ENCODE measurements at places on chromosomes 6 and 20.

DNA sequence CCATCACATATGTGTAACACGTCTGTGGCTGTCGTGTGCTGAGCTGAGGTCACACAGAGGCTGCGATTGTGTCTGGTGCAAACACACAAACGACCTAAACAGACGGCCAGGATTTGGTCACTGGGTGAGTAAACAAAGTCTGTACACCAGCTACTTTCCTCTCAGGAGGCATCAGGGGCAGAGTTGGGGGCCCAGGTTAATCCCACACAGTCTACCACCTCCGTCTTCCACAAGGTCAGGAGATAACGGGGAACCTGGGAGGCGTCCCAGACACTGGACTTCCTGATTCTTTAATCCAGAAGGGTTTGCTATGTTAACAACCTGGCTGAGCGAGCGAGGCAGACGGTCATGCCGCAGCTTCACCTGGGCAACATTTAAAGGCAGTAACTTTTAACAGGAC is 1.5 kb downstream of the DACT2 start:
- no peak for DNase-seq

- no peak for DNase-seq
Measured at GRCh38 chr20:35648836-35649235, 15.9 kb downstream of the CPNE1 start.

GRCh38 chr6:42228305-42228704 is 10.6 kb upstream of the MRPS10 start:
- DNase-seq: no peak

DNA sequence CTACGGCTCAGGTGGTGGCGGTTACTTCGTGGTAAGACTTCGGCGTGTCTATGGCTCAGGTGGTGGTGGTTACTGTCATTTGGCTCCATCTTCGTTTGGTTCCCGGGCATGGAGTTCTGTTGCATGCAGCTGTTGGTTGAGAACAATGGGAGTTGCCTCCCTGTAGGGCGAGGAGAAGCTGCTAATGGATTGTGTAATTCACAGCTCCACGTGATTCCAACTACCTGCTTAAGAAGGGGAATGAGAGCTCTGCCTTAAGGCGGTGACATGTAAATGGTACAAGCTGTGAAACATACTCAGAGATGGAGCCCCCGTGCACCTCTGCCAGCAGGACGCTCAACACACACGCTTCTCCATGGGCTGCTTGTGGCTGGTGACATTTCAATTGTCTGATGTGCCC is 12.4 kb upstream of the DACT2 start:
- no peak for DNase-seq

- no peak for DNase-seq
Measured at GRCh38 chr6:168124158-168124557, 45.1 kb upstream of the FRMD1 start.

- no peak for DNase-seq
Measured at GRCh38 chr6:155694419-155694790, 238.8 kb upstream of the NOX3 start.

DNA sequence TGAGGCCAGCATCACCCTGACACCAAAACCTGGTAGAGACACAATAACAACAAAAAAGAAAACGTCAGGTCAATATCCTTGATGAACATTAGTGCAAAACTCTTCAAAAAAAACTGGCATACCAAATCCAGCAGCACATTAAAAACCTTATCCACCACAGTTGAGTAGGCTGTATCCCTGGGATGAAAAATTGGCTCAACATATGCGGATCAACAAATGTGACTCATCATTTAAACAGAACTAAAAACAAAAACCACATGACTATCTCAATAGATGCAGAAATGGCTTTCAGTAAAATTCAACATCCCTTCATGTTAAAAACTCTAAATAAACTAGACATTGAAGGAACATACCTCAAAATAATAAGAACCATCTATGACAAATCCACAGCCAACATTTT is 59.6 kb upstream of the PHIP start:
- DNase-seq: no peak

DNA sequence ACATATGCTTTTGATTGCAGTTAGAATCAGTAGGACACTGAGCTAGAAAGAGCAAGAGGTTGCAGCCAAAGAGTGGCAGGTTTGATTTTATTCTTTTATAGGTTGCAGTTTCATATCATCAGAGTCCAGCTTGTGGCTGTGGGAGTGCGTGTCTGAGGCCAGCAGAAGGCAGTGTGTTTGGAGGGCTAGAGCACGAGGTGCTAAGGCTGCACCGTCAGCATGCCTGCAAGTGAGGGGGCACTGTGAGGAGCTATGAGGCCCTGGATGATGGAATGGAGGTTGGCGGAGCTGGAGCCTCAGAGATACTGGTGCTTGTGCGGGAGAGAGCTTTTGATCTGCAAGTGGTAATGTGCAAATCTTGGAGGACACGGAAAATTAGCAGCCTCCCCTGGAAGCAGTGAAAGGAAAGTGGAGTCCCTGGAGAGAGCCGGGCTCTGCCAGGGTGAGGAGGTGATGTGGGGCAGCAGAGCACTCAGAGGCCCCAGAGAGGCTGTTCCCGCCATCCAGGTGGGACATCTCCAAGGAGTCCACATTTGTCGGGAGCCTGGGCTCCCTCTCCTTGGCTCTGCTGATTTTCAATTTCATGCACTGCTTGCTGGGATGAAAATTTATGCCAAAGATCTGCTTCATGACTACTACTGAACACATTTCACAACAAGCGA is 43.6 kb downstream of the PXDC1 start:
- no peak for DNase-seq

DNA sequence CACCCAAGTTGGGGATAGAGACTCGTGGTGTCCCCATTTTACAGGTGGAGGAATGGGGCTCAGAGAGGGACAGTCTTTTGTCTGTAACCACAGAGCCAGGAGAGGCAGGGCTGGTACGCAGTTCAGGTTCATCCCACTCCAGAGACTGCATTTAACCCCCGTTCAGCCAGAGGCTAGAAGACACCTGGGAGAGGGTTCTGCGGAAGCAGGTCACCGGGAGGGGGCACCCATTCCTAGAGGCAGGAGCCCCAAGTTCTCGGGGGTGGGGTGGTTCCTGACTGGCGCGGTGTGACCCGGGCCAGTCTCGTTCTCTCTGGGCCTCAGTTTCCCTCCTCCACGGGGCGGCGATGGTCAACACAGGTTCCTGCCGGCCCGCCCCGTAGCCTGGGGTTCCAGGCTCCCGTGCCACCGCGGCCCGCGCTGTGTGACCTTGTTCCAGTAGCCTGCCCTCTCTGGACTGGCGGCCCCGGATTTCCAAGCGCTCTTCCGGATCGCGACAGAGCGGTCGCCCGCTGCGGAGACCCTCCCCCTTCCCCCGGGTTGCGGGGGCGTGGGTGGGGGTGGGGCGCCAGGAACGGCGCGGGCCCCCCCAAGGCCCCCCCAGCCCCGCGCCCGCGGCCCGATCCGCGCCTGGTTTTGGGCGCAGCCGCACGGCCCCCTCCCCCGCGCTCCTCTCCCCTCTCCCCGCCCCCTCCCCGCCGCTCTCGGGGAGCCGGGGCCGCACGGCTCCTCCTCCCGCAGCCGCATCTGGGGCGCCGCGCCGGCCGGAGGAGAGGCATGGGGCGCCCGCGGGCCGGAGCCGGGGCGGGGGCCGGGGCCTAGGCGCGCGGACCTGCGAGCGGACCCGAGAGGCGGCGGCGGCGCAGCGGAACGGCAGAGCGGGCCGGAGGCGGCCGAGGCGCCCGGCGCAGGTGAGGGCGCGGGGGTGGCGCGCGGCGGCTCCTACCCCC is at the start of gene DLGAP4:
TSS of gene DLGAP4 (plus strand) at position 738 of the 950 bp plus-strand sequence. CDS start 125,379 bp downstream, outside the sequence.
- DNase-seq: no peak

- DNase-seq: peak; percentile 42
Measured at GRCh38 chr6:114096561-114097172, 125.7 kb upstream of the HDAC2 start.

- DNase-seq: no peak
Measured at GRCh38 chr6:63530182-63530581, 42.1 kb upstream of the LOC128125822 start.

- no peak for DNase-seq
Measured at GRCh38 chr20:62764156-62764935, 31.9 kb upstream of the MRGBP start.

DNA sequence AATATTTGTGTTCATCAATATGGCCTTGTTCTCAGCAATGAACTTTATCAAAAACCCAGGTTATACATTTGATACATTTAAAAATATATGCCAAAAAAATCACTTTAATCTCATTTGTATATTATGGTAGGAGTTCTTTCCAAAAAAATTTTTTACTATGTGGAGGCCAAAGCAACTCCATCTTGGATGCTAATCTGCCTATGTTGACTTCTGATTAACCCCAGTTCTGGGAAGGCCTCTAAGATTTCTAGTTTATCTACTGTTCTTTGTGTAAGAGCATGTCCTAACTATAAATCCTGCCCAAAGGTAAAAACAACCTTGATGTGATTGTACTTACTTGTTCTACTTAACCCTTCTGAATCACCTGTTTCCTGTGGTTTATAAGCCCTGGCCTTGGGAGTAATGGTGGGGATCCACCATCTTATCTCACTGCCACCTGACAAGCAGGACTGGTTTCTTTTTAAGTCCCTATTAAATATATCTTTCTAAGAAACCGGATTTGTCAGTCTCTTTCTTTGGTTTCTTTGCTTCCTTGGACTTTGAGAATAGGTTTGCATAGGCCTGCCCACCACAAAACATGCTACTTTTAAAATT is 46.7 kb downstream of the RNGTT start:
- DNase-seq: no peak

DNA sequence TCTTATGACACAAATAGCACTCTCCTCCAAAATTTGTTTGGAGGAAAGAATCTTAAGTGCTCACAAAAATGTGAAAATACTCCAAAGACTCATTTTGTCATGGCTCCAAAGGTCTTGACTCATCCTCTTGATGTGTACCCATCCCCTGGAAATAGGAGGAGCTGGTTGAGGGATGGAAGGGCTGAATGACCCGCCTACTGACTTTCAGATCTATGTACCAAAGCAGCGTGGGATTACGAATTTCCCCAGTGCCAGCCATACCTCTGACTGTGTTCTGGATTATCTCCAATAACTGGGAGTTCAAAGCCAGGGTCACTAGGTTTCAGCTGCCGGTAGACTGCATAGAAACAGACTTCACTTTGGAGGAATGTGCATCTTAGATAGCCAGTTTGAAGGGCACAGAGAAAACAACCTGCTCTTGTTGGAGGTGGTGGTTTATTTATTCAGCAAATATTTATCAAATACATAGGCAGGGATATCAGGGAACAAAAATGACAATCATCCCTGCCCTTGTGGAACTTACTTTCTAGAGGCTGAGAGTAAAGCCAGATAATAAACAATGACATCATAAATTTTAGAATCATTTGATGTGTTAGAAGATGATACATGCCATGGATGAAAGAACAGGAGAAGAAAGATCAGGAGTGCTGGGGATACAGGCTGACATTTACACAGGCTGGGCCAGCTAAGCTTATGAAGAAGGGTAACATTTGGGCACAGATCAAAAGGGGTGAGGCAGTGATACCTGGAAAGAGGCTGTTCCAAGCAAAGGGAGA is 246.6 kb downstream of the TBXT start:
- DNase-seq: peak; percentile 23

DNA sequence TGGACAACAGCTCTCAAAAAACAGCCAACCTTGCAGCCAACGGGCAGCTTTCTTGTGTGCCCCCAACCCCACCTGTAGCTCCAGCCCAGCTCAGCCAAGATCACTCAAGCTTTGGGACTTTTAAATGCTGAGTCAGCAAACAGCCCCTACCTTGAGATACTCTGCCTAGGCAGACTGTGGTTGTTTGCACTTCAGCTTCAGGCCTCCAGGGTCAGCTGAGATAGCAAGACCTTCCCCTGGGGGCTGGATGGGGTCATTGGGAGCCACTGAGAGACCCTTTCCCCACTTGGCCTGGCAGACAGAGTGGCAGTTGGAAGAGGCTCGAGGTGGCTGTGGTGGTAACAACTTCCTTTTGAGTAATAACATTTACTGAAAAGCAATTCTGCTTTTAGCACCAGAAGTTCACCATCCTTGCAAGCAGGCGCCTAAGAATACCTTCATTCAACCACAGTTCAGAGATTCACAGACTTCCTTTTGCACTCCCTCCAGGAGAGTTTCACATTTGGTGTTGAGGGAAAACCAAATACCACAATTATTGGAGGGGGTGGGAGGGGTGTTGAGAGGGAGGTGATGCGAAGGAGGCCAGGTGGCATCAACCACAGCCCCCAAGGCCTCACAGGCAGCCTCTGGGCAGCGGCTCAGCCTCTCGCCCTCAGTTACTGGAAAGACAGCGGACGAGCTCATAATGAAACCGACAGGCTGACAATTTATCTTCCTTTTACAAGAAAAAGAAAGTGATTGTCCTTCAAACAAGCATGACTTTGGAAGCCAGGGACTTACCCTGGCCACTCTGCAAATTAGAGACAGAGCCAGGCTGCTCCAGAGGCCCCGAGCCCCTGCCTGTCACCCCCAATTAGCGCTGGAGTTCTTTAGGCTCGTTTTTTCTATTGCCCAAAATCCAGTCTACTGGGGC is 148.1 kb downstream of the CEBPB start:
- DNase-seq: peak; percentile 12

- peak; percentile 63 for DNase-seq
Measured at GRCh38 chr6:56148488-56149186, 98.7 kb downstream of the COL21A1 start.

DNA sequence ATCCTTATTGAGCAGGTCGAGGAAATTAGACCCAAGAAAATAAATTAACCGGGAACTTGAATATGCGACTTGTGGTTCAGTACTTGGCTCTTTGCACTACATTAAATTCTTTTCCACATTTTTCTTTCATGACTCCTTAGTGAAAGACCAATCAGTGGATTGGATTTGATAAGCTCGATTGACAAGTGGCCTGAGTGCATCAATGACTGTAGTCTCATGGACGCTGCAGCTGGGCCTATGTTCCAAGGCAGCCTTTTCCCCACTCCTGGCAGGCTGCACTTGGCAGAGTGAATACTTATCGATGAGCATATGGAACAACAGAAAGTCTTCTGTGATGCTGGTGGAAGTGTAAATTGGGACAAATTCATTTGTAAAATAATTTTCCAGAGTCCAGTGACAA is 210.8 kb upstream of the EXOC2 start:
- peak; percentile 39 for DNase-seq

GRCh38 chr6:82183642-82184282 is 63.8 kb downstream of the IBTK start:
- DNase-seq: no peak

GRCh38 chr20:22728146-22728745 is 143.9 kb upstream of the FOXA2 start:
- no peak for DNase-seq

DNA sequence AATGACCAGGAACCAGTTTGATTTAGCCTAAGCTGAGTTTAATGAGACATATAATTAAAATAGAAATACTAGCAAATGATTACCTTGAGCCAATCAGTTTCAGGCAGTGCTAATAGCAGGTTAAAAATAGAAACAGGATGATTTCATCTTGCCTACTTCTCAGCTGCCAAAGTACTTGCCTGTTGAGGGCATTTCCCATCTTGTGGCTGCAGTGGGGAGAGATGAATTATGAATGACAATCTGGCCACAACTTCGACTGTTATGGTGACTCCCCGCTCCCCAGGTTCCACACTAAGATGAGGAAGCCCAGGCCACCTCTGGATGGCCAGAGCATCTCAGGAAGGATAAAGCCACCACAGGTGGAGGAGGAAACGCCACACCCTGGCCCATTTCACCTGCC is 31.3 kb downstream of the MBOAT1 start:
- peak; percentile 6 for DNase-seq

GRCh38 chr6:37072526-37072925 is 67.1 kb downstream of the FGD2 start:
- no peak for DNase-seq

GRCh38 chr6:164640956-164641355 is 668.4 kb downstream of the C6orf118 start:
- no peak for DNase-seq

- no peak for DNase-seq
Measured at GRCh38 chr6:14381829-14382677, 264.5 kb downstream of the CD83 start.
